ENCODE measurements at places on chromosomes 11 and 22.
A peak's percentile ranks its signal among the peaks of the same experiment; 100 is the strongest.

DNA sequence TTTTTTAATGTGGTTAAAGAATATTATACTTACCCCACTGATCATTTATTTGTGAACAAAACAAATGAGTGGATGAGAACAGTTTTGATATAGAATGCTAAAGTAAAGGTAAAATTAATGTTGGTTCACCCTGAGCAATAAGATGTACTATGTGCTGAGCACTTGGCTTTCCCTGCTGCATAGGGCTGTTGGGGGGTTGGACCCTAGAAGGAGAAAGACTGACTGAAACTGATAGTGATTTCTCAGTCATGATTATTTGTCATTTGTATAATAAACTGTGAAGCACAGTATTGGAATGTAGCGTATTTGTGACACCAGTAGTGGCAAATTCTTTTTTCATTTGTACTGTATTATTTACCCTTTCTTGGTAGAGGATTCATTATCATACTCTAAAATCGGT, 63.3 kb downstream of the PRMT3 start:
- DNase-seq: no peak

DNA sequence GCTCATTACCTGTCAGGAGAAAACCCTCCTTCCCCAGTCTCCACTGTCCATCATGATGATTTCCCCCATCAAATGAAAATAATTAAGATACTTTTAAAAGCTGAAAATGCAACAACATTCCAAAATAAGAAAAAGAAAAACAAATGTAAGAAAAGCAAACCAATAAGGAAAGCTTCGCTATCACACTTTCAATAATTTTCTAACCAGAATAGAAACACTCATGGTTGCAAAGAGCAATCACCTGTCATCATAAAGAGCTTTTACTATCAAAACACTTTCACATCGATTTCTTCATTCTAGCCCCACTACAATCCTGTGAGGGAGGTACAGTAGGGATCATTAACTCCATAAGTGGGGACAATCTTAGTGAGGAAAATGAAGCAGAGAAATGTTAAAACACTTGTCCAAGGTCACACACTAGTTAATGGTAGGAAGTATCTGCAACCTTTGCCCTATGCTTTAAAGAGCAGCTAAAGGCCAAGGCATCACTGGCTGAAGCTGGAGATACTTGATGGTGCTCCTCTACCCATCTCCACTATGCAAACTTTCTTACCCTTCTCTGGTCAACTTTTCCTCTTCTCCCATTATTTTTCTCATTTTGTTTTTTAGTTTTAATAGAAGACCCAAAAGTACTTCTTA, 2.6 kb downstream of the RBM4B start:
- no peak for DNase-seq

- no peak for DNase-seq
Observed at GRCh38 chr22:19996694-19997384, 19.8 kb downstream of the ARVCF start.

- DNase-seq: peak; percentile 17
Observed at GRCh38 chr11:65047581-65048422, 6.8 kb downstream of the SAC3D1 start.

GRCh38 chr22:20238536-20238900, 29.6 kb downstream of the RTN4R start:
- peak; percentile 62 for DNase-seq

DNA sequence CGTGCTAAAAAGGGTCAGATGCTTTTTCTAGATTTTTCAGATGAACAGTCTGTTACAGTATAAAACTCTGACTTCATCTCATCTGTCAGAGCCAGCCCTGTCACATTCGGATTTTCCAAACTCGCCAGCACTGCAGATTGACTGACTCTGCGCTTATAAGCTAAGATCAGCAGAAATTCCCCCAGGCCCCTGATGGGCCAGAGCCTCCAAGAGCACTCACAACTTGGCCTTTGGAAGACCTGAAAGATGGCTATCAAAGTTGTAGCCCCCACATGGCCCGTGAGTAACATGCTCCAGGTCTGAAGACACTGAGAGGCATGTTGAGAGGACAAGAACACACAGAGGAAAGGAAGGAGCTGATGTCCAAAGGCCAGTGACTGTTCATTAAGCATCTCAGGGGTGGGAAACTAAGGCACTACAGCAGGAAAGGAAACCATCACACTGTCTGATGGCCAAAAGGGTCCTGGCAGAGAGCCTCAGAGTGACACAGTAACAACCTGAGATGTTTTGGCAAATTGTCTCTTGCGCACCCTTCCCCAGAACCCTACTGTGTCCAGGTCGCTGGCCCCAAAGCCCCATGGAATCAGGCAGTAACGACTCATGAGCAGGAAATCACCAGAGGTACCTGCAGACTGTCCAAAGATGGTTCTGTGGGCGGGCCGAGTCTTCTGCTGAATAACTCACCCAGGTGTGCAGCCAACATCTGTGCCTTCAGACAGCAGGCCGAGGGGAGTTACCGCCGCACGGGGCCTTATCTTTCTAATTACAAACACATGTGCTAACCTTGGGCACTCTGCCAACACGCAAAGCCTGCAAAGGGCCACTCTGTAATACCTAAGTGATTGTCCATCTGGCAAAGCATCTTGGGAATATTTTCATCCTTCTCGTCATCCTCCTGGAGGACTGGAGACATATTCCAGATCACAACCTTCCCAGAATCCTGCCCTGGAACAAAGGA, 23.6 kb downstream of the HIRA start:
- no peak for DNase-seq

GRCh38 chr11:117145393-117145761, 1.3 kb downstream of the PAFAH1B2 start:
- DNase-seq: peak; percentile 29

GRCh38 chr11:113475160-113475761, at the start of gene DRD2:
Gene DRD2 (minus strand): TSS chr11:113475398. CDS start chr11:113424651, 50,747 bp downstream.
- no peak for DNase-seq

DNA sequence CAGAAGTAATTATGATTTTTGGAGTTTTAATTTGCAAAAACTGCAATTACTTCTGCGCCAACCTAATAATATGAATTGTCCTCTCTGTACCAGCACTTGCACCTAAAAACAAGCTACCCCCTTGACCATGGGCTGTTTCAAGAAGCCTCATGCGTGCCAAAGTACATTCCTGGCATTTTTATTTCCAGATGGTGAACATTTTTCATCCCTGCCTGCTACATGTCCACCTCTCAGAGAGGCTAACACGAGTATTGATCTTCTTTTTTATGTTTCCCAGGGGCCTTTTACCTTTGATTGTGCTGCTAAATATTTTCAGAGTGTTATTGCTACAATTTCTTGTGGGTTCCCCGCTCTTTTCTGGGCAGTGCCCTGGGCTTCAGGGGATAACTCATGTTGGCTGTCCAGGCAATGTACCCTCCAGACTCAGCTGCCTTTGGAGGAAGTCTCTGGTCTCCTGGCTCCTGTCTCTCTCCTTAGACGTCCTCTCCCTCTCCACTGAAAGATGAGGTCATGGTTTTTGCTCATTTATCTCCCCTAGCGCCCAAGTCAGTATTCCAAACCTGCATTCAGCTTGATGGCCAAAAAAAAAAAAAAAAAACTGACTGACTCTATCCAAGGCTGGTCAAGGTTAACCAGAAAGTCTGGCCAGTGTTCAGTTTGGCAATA, 86.2 kb upstream of the ASPHD2 start:
- DNase-seq: no peak

DNA sequence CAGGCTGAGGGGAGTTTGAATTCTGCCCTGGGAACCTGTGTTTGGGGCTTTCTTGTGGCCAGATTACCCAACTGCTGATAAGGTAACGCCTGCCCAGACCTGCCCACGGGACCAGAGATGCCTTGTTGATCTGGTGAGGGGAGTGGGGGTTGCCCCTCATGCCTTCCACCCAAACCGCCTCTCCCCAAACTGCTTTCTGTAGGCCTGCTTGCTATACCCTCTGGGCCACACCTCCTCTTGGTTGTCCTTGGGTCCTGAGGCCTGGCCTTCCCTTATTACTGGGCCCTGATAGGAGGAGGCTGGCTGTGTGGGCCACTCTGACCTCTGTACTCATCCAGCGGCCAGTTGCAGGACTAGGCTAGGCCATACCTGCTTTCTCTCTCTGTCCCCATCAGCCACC, 3.4 kb downstream of the P2RY2 start:
- DNase-seq: no peak

DNA sequence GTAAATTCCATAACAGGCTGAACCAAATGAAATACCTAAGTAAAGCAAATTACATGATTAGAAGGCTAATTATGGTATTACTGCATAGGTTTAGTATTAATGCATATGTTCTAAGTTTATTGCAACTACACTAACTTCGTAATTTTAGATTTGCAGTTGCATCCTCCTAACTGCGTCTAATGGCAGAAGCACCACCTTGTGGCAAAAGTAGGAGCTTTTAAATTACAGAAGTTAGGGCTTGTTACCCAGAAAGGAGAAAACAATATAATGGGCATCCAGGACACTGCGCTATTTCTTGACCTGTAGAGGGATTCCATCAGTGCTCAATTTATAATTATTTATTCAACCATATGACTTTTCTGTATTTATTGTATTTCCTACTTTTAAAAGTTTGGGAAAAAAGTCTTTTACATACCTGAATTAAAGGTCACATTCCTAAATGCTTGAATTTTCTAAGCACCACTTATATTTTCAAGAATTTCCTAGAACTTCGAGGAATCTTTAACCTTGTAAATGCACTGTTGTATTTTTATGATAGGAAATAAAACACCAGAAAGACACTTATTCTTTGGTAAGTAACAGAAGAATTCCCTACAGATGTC, 16.3 kb upstream of the GPR83 start:
- peak; percentile 3 for DNase-seq

GRCh38 chr11:95232666-95233065, 1.7 kb upstream of the SESN3 start:
- peak; percentile 21 for DNase-seq

GRCh38 chr22:24422102-24422665, 5.2 kb upstream of the ADORA2A start:
- no peak for DNase-seq

DNA sequence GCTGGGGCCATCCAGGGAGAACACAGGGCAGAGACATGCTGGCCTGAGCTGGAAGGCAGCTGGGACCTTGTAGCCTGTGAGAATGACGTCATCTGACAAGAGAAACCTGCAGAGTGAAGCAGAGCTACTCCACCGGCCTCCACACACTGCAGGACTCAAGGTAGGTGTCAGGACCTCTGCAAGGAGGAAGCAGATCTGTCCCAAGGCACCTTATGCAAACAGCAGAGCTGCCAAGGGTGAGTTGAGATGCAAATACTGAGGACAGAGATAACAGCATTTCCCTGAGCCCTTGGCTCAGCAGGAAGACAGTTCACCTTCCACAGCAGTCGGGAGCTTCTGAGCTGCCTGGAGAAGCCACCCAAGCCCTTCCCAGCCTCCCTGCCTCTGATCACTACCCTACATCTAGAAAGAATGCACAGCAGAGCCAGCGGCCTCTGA, 51.9 kb upstream of the IGSF9B start:
- no peak for DNase-seq

DNA sequence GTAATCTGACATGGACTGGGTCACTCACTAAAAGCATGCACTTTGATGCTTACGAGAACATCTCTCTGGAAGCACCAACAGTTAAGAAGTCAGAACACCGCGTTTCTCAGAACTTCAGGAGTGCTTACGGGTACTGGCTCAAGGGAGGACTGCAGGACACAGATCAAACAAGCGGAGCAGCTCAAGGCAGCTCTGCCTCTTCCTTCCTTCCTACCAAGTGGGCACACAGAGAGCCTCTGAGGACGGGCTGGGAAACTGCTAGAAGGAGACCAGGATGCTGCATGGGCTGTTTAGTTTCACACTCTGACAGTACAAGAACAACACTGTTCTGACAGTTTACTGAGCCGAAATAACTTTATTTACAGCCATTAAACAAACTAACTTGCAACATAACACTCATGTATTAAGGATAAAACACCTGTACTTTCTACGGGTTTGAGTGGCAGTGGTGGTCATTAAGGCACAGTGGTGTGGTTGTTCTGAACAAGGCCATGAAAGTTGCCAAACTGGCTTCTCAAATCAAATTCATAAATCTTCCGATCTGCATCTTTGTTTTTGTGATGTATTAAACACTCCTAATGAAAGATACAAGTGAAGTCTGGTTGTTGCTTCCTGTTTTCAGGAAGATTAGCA, 37.5 kb downstream of the ARFGAP3 start:
- no peak for DNase-seq

GRCh38 chr11:119673759-119674336, 55.2 kb downstream of the NECTIN1 start:
- peak; percentile 22 for DNase-seq

DNA sequence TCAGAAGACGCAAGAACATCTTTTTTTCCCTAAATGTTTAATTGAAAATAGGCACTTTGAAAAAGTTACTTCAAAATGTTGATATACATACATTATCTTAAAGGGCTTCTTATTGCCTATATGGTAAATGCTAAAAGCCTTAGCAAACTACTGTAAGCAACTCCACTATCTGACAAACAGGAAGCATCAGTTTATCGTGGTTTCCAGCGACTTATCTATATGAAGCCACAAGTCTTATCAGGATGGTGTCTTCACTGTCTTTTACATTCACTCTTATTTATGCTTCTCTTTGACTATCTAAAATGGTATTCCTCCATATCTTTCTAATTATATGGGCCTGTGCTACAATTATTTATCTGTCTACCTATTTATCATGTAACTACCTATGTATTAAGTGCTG, 2091.9 kb downstream of the LRRC4C start:
- peak; percentile 28 for DNase-seq

GRCh38 chr11:9775398-9775779, 111.5 kb downstream of the SWAP70 start:
- DNase-seq: no peak

- peak; percentile 24 for DNase-seq
Observed at GRCh38 chr11:65434057-65434666, 11.6 kb downstream of the NEAT1 start.

DNA sequence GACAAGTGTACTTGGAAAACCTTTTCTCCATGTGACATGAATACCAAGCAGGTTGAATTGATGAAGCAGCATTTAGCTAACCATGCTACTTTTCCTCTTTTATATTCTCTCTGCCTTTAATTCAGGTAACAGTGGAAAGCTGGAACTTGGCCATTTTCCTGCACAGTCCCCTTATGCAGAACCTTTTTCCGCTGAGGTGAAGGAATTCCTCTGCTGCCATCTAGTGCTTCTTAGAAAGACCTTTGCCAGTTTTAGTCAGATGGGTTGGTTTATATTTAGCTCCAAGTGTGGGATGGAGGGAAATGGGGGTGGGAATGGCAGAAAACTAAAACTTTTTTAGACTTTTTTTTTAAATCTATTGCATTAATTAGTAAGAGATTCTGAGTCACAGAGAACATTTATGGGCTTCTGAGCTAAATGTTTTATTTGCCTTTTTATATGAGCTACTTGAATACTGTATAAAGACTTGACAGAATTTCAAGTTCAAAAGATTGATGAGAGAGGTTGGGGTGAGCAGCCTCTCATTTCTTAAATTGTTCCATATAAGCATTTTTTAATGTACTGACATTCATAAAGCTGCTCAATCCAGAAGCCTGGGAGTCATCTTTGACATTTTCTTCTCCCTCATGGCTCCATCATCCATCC, 153.9 kb upstream of the ZC3H12C start:
- no peak for DNase-seq

GRCh38 chr22:40121461-40121860, 56.3 kb upstream of the TNRC6B start:
- DNase-seq: no peak

GRCh38 chr11:79139900-79140299, 300.9 kb downstream of the TENM4 start:
- no peak for DNase-seq
